ENCODE measurements at places on chromosomes 7 and 10.

GRCh38 chr7:78567836-78568235 lies 769.3 kb downstream of the PHTF2 start:
- no peak overlapping the region for H3K4me3 ChIP-seq
- no peak for DNase-seq
- H3K36me3 ChIP-seq = no peaks in the 10 kb centered on the region
- no peaks in the 10 kb centered on the region for H3K27me3 ChIP-seq
- H3K27ac ChIP-seq = no peak overlapping the region

- H3K36me3 ChIP-seq = no peaks in the 10 kb centered on the region
- DNase-seq = no peak
- H3K4me1 ChIP-seq = no peaks in the 10 kb centered on the region
- H3K27me3 ChIP-seq = no peaks in the 10 kb centered on the region
These were observed 149.1 kb upstream of the ADO start for GRCh38 chr10:62655337-62655994.

- no peaks in the 10 kb centered on the region for H3K4me1 ChIP-seq
- peaks cover 14% of the 10 kb centered on the region for H3K36me3 ChIP-seq
These were observed 19.3 kb downstream of the PPP2R2D start for GRCh38 chr10:131920151-131920550.

- peaks cover 40% of the 10 kb centered on the region for H3K27me3 ChIP-seq
- no peaks in the 10 kb centered on the region for H3K4me1 ChIP-seq
- H3K4me3 ChIP-seq = no peak overlapping the region
These were observed 761 bp downstream of the PTF1A start for GRCh38 chr10:23192712-23193434.

DNA sequence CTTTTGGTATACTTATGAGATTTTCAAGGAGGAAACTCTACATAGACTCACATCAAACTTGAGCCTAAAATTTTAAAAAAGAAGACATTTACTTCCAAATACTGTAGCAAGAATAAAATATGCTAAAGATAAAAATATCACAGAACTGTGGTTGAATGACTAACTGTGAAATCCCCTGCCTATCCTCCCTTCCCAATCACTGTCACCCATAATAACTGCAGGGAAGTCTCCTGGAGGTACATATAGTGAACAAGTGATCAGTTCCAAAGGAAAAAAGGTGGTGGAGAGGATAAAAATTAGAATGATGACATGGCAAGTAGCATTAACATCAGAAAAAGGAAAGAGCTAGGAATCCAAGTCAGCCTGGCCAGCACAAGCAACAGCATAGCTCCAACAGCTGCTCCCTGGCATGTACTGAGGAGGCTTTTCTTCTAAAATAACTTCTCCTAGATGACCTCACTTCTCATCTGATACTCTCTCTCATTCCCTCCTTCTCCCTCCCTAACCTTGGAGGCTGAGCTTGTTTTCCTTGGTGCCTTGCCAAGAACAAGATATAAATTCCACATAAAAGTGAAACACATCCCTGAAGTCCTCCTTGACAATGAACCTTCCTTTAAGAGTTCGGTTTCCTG lies 124.0 kb downstream of the IQUB start:
- no peaks in the 10 kb centered on the region for H3K4me1 ChIP-seq
- H3K4me3 ChIP-seq = no peak overlapping the region
- no peaks in the 10 kb centered on the region for H3K27me3 ChIP-seq

DNA sequence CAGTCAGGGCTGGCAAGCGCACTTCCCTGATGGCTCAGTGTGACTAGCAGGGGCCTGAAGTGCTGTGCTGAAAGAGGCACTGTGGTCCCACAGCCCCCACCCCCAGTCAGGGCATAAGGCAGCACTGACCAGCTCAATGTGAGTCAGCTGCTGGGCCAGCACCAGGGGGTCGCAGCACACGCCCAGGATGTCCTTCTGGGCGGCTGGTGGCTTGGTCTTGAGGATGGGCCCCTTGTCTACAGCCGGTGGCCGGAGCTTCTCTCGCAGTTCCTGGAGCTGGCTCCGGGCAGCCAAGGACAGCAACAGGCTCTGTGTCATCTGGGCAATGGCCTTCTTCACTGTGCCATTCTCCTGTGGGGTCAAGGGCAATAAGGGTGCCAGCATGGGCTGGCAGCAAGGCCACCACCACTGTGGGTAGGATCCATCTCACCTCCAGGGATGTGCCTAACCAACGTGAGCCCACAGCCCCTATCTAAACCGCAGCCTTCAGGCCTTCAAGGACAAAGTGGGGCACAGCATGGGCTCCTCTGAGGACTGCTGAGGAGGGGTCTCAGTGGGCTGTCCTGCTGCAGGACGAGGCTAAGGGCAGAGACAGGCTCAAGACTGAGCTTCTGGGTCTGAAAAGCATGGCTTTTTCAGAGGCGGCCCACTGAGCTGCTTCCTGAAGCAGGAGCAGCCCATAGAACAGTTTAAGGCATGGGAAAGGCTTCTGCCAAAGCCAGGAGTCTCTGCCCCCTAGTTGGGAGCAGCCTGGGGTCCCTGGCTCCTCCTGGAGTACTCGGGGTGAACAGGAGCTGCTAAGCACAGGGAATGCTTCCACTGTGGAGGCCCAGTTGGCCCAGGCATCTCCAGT lies 62.5 kb downstream of the CSGALNACT2 start:
- no peaks in the 10 kb centered on the region for H3K36me3 ChIP-seq
- no peaks in the 10 kb centered on the region for H3K27me3 ChIP-seq
- DNase-seq = peak; percentile 6
- H3K4me3 ChIP-seq = no peak overlapping the region
- H3K4me1 ChIP-seq = no peaks in the 10 kb centered on the region
- H3K27ac ChIP-seq = no peak overlapping the region

- H3K4me1 ChIP-seq = peaks cover 10% of the 10 kb centered on the region
- no peak overlapping the region for H3K27ac ChIP-seq
- H3K27me3 ChIP-seq = peaks cover 34% of the 10 kb centered on the region
- peak; percentile 85 for DNase-seq
- H3K36me3 ChIP-seq = no peaks in the 10 kb centered on the region
- no peak overlapping the region for H3K4me3 ChIP-seq
These were observed 33.9 kb downstream of the KAZALD1 start for GRCh38 chr10:101095550-101096213.

GRCh38 chr7:7157177-7157886 lies 25.0 kb upstream of the C1GALT1 start:
- DNase-seq = no peak
- H3K27me3 ChIP-seq = no peaks in the 10 kb centered on the region
- H3K4me3 ChIP-seq = no peak overlapping the region
- no peaks in the 10 kb centered on the region for H3K4me1 ChIP-seq

- H3K27me3 ChIP-seq = no peaks in the 10 kb centered on the region
- peak; percentile 76 for DNase-seq
- H3K4me1 ChIP-seq = peaks cover 82% of the 10 kb centered on the region
- no peak overlapping the region for H3K27ac ChIP-seq
- no peak overlapping the region for H3K4me3 ChIP-seq
- no peaks in the 10 kb centered on the region for H3K36me3 ChIP-seq
These were observed 17.2 kb downstream of the RET start for GRCh38 chr10:43094085-43094484.

DNA sequence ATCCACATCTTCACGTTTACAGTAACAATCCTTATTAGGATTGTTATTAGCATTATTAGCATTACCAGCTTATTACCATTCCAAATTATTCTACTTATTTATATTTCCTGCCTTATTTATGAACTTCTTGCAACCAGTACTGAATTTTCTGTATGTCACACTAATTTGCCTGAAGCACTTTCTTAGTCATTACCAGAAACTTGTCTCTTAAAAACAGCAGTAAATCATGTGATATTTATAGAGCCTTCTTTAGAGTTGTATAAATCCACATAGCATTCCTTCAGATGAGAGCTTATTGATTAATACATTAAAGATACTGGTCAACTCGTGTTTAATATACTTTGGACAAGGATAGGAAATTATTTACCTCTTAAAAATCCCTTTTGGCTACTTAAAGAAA lies 618.6 kb downstream of the SUGCT start:
- no peak overlapping the region for H3K27ac ChIP-seq
- H3K27me3 ChIP-seq = no peaks in the 10 kb centered on the region
- DNase-seq = no peak
- H3K36me3 ChIP-seq = peaks cover 51% of the 10 kb centered on the region
- peaks cover 33% of the 10 kb centered on the region for H3K4me1 ChIP-seq

DNA sequence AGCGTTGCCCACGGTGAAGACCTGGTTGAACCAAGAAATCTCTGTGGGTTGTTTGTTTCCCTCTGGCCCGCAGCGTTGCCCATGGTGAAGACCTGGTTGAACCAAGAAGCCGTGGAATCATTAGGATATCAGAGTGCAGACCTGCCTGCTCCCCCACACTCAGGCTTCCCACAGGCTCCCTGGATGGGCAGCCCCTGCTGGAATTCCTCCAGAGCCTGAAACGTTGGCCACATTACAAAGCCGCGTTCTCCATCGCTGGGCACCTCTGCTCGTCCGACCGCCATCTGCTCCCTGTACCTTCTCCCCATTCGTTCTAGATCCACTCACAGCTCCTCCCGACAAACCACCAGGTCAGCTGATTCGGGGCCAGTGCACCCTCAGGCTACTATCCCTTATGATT lies 266.9 kb upstream of the SHH start:
- H3K27me3 ChIP-seq = peaks cover 74% of the 10 kb centered on the region
- no peak for DNase-seq
- no peak overlapping the region for H3K27ac ChIP-seq
- no peaks in the 10 kb centered on the region for H3K4me1 ChIP-seq

DNA sequence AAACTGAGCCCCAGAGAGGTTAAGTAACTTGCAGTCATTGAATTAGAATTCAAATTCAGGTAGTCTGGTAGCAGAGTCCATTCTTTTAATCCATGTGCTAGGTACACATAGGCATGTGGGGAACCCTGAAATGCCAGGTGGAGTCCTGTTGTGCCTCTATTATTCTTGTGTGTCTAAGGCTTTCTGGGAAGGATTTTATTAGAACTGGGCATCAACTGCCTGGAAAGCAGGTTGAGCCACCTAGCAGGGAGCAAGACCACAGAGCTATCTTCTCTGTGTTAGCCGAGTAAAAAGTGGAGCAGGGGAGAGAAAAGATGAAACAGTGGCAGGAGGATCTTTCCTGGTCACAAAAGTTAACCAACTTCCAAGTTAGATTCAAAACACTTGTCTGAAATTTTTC lies 494.6 kb downstream of the LRMDA start:
- H3K4me1 ChIP-seq = no peaks in the 10 kb centered on the region
- no peaks in the 10 kb centered on the region for H3K27me3 ChIP-seq
- H3K27ac ChIP-seq = no peak overlapping the region
- no peak overlapping the region for H3K4me3 ChIP-seq
- H3K36me3 ChIP-seq = no peaks in the 10 kb centered on the region

DNA sequence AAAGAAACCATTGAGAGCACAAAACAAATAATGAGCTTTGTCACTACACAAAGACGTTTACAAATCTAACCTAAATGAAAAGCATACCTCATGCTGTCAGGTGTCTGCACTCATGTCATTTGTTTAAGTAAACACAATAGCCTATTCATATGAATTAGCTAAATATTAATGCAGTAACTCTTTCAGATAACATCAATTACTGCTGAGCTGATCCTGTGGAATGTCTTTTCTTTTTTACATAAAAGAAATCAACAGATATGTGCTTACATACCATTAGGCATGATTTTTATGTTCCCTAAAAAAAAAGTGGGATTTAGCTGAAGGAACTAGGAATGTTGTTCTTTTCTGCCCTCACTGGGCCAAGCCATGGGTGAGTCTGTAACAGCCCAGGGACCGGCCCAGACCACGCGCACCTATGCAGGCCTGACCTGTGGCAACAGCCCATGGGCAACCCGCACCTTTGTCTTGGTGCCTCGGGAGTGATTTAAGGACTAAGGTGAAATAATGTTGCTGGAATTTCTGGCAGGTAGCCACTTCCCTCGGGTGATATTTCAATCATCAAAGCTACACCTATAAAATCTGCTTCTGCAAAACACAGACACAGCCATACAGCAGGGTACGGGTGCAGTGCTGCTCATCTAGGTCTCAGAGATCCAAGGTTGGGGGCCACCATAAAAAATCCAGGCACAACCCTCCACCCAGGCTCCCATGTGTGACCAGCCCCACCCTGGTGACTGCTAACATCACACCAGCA lies 44.6 kb downstream of the FGFR2 start:
- no peaks in the 10 kb centered on the region for H3K36me3 ChIP-seq
- no peaks in the 10 kb centered on the region for H3K27me3 ChIP-seq
- H3K27ac ChIP-seq = no peak overlapping the region
- no peaks in the 10 kb centered on the region for H3K4me1 ChIP-seq
- DNase-seq = no peak

GRCh38 chr7:1100834-1101562 lies 13.1 kb downstream of the GPER1 start:
- no peak overlapping the region for H3K4me3 ChIP-seq
- no peak for DNase-seq
- no peaks in the 10 kb centered on the region for H3K36me3 ChIP-seq
- no peak overlapping the region for H3K27ac ChIP-seq
- no peaks in the 10 kb centered on the region for H3K27me3 ChIP-seq

- H3K27me3 ChIP-seq = no peaks in the 10 kb centered on the region
- H3K27ac ChIP-seq = no peak overlapping the region
- H3K4me3 ChIP-seq = no peak overlapping the region
- no peaks in the 10 kb centered on the region for H3K4me1 ChIP-seq
These were observed 33.4 kb upstream of the PDGFA start for GRCh38 chr7:552868-553635.

DNA sequence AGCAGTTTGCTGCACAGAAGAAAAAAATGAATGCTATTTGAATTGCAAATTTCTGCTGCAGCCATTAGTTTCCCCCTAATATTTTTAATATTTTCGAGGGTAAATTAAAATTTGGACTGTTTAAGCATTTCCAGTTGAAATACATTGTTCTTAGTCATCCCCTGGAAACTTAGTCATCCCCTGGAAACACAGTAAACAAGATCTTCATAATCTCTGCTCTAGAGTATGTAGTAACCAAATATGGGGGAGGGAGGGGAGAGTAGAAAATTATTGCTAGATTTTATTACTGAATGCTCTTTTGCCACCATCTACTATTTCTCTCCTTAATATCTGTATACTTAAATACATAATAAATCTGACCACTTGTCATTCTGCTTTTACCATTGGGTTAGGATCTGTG lies 1053.3 kb downstream of the SORCS1 start:
- H3K27ac ChIP-seq = no peak overlapping the region
- no peaks in the 10 kb centered on the region for H3K4me1 ChIP-seq
- no peaks in the 10 kb centered on the region for H3K36me3 ChIP-seq
- DNase-seq = no peak

- H3K36me3 ChIP-seq = peaks cover 20% of the 10 kb centered on the region
- peaks cover 15% of the 10 kb centered on the region for H3K4me1 ChIP-seq
- peak overlapping the region; percentile 97 for H3K4me3 ChIP-seq
- peak overlapping the region; percentile 74 for H3K27ac ChIP-seq
- H3K27me3 ChIP-seq = no peaks in the 10 kb centered on the region
These were observed 662 bp downstream of the POLR3A start for GRCh38 chr10:78028438-78029268.

All from SK-N-SH (cell line).